ENCODE measurements at places on chromosomes 4 and X.

DNA sequence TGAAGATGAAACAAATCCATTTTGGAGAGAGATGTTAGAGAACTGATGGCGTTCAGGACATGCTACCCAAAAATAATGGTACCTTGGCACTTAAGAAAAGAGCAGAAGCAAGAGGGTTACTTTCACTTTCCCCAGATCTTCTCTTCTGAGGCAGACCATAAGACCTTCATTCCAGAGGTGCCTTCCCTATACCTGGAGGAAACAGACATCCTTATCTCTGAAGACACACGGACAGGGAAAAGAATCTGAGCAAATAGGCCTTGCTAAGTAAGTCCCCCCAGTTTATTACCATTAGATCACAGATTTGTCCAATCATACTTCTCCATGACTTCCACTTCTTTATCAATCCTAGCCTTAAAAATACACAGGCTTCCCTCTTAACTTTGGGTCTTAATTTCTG lies 2.0 kb upstream of the FGF2 start:
- H3K27me3 ChIP-seq = peaks cover 64% of the 10 kb centered on the region
- DNase-seq = no peak
- peaks cover 15% of the 10 kb centered on the region for H3K4me1 ChIP-seq
- H3K27ac ChIP-seq = no peak overlapping the region
- H3K36me3 ChIP-seq = no peaks in the 10 kb centered on the region

- H3K36me3 ChIP-seq = no peaks in the 10 kb centered on the region
- no peak overlapping the region for H3K4me3 ChIP-seq
- no peaks in the 10 kb centered on the region for H3K4me1 ChIP-seq
- H3K27ac ChIP-seq = no peak overlapping the region
- H3K27me3 ChIP-seq = no peaks in the 10 kb centered on the region
Observed at GRCh38 chr4:159010100-159010499, 92.8 kb upstream of the RAPGEF2 start.

DNA sequence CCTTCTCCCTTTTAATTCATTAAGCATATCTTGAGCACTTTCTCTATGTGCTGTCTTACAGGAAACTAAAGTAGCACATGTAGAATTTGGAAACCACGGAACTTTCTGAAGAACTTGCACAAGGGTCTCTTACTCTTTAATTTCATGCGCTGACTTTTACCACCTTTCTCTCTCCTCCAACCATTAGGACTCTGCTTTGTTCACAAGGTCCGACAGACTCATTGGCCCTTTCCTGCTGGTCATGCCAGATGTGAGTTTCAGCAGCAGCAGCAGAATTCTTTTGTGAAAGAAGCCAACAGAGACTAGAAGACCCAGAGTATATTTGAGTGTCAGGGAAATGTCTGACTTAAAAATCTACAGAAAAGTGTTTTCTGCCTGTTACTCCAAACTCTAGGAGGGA lies 207.1 kb downstream of the GUCY2F start:
- H3K4me1 ChIP-seq = no peaks in the 10 kb centered on the region
- no peaks in the 10 kb centered on the region for H3K27me3 ChIP-seq
- no peak overlapping the region for H3K4me3 ChIP-seq
- no peaks in the 10 kb centered on the region for H3K36me3 ChIP-seq
- no peak overlapping the region for H3K27ac ChIP-seq

- H3K36me3 ChIP-seq = no peaks in the 10 kb centered on the region
- H3K27me3 ChIP-seq = no peaks in the 10 kb centered on the region
- DNase-seq = no peak
- no peaks in the 10 kb centered on the region for H3K4me1 ChIP-seq
- no peak overlapping the region for H3K27ac ChIP-seq
- H3K4me3 ChIP-seq = no peak overlapping the region
Observed at GRCh38 chrX:17923546-17923945, 62.4 kb upstream of the RAI2 start.

DNA sequence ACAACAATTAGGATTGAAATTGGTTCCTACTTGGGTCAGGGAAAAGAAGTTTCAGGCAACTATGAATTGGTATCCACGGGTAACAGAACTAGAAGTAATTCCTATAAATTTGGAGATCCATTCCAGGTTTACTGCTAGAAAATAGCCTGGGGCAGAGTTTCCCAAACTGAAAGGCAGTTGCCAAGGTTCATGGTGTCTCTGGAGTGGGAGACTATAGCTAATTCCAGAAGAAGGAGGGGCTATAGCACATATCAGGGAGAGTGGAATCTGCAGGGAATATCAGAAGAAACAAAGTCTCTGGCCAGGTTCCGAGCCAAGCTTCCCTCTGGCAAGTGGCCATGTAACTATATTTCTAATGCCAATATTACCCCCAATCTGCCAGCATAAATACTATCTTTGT lies 166.3 kb downstream of the GALNTL6 start:
- H3K4me1 ChIP-seq = no peaks in the 10 kb centered on the region
- H3K27ac ChIP-seq = no peak overlapping the region
- H3K27me3 ChIP-seq = no peaks in the 10 kb centered on the region
- H3K36me3 ChIP-seq = no peaks in the 10 kb centered on the region
- H3K4me3 ChIP-seq = no peak overlapping the region

- no peaks in the 10 kb centered on the region for H3K36me3 ChIP-seq
- H3K4me1 ChIP-seq = peaks cover 3% of the 10 kb centered on the region
- H3K27ac ChIP-seq = no peak overlapping the region
- no peak for DNase-seq
Observed at GRCh38 chr4:153939570-153939969, 150.7 kb upstream of the SFRP2 start.

DNA sequence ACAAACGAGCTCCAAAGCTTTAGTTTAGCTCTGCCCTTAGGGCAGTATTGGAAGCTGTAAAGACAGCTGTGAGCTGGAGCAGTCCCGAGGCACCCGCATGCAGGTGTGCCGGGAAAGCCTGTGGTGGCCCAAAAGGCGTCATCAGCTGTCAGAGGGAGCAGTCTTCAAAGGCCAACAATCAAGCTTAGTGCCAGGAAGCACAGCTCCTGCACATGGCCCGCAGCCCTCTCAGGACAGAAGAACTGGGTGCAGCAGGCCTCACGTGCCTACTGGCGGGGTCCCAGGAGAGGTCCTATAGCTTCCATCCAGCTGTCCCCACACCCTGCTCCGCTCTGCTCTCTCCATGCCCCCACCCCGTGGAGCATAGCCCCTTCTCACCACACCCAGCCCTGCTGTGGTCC lies 92.2 kb upstream of the TRIM2 start:
- no peak overlapping the region for H3K27ac ChIP-seq
- H3K4me1 ChIP-seq = peaks cover 9% of the 10 kb centered on the region
- H3K4me3 ChIP-seq = no peak overlapping the region
- H3K36me3 ChIP-seq = no peaks in the 10 kb centered on the region
- H3K27me3 ChIP-seq = peaks cover 22% of the 10 kb centered on the region

DNA sequence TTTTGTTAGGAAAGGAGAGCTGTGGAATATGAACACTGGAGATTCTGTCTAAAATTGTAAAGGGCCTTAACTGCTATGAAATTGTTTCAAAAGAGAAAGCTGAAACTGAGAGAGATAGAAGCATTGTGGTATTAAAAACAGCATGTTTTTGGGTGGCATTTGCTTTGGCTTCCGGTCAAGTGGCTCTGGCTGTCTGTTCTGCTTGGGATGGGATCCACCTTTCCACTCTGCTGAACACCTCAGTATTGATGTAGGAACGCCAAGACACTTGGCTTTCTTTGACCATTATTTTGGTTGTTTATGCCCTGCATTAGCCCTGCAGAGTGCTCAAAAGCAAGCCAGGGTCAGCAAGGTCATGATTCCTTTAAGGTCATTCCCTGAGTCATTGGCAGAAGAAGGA lies 199.7 kb downstream of the SLC4A4 start:
- no peak overlapping the region for H3K4me3 ChIP-seq
- no peaks in the 10 kb centered on the region for H3K36me3 ChIP-seq
- DNase-seq = no peak
- no peaks in the 10 kb centered on the region for H3K4me1 ChIP-seq
- no peak overlapping the region for H3K27ac ChIP-seq

DNA sequence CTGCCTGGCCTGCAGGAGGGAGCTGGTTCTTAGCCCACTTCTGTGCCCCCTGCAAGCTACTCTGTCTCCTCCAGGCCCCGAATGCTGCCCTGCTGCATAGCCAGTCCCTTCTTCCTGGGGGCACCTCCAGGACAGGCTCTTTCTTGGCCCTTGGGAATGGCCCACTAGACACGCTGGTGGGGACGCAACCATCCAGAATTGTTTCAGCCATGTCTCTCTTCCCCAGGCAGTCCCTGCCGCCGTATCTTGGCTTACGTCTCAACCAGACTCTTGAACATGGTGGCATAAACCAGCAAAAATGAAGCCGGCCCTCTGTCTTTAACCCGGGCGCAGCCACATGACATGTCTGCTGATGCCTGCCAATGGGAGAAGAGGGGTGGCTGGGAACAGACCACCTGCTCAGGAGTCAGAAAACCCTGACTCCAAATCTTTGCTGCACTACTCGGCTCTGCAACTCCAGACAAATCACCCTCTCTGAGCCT lies 9.0 kb downstream of the LRPAP1 start:
- H3K27ac ChIP-seq = no peak overlapping the region
- H3K36me3 ChIP-seq = peaks cover 13% of the 10 kb centered on the region
- H3K4me3 ChIP-seq = no peak overlapping the region
- DNase-seq = no peak
- no peaks in the 10 kb centered on the region for H3K27me3 ChIP-seq
- no peaks in the 10 kb centered on the region for H3K4me1 ChIP-seq

DNA sequence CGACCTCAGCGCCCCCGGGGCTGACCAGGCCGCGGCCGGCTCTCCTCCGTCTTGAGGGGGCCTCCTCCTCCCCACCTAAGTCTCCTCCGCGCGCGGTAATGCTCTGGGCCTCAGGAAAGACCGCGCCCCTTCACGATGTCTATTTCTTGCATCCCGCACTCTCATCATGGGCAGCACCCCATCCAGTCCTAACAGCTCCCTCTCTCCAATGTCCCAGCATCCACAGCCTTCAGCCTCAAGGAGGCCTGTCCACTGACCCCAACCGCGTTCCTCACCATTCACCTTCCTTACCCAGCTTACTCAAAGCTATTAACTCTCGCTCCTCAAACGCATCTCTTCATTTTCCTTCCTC lies 77.5 kb downstream of the MAGED4 start:
- DNase-seq = no peak
- H3K4me3 ChIP-seq = peak overlapping the region; percentile 90

DNA sequence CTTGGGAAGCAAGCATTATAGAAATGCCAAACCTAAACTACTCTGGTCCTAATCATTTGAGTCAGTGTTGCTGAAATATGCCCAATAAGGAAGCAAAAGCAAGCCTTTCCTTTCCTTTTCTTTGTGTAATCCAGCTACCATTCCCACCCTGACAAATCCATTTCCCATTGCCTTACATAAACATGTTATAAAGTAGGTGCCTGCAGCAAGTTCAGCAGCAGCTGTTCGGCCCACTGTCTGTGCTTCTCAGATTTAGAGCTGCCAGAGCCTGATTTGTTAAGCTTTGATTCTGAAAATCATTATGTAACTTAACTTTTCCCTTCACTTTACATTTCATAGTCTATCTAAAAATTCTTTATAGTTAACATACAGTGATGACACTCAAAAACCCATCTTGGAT lies 148.6 kb downstream of the EPHA5 start:
- no peaks in the 10 kb centered on the region for H3K27me3 ChIP-seq
- H3K36me3 ChIP-seq = no peaks in the 10 kb centered on the region
- H3K4me1 ChIP-seq = no peaks in the 10 kb centered on the region

DNA sequence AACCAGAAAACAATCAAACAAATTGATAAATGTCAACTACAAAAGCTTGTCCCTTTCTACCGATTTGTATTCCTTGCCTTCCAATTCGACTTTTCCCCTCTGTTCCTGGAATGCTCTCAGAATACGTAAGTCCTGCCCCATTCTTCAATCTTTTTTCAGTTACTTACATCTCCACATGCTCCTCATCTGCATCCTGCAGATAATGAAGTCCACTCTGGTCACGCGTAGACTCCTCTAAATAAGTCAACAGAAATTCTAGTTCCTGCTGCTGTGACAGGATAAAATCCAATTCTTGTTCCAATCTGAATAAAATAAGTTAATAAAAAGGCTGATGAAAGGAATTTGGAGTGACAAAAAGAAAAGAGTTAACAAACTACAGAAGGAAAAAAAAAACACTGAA lies 34.4 kb upstream of the RBM41 start:
- no peaks in the 10 kb centered on the region for H3K27me3 ChIP-seq
- DNase-seq = no peak
- no peaks in the 10 kb centered on the region for H3K36me3 ChIP-seq
- H3K4me1 ChIP-seq = peaks cover 8% of the 10 kb centered on the region

GRCh38 chr4:79856196-79856595 lies 216.8 kb downstream of the ANTXR2 start:
- H3K27me3 ChIP-seq = no peaks in the 10 kb centered on the region
- no peaks in the 10 kb centered on the region for H3K36me3 ChIP-seq
- H3K4me3 ChIP-seq = no peak overlapping the region

DNA sequence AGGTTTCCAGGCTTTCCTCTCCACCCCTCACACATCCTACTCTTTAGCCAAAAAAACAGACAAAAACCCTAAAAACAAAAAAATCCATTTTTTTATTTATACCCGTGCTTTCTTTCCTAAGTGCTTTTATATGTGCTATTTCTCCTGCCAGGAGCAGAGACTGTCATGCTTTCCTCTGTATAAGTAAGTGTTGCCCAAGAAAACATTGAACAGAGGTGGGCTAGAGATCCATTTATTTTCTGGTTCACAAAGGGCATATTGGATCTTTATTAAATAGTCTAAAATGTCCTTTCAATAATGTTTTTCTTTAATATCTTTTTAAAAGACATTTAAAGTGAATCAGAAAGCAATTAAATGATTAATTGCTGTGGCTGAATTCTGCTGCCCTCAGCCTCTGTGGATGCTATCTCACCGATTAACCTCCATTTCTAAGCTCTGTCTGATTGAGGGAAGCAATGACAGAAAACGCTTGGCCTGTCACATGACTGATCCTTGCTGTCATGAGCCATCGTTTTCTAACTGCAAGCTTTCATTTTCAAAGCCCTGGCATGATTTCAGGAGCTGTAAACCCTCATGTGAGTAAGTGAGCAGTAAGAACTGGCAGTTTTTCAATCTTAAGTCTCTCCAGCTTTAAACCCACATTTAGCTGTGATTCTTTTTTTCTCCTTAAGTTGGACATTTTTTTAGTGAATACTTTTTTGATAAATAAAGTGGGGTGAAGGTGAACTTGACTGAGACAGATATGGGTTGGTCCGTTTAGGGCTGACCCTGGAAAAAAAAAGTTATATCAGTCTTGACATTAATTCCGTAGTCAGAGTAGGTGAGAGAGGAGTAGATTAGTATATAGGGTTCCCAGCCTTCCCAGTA lies 180.7 kb upstream of the PGRMC2 start:
- no peaks in the 10 kb centered on the region for H3K36me3 ChIP-seq
- no peaks in the 10 kb centered on the region for H3K4me1 ChIP-seq
- peaks cover 1% of the 10 kb centered on the region for H3K27me3 ChIP-seq
- DNase-seq = no peak

- no peak overlapping the region for H3K4me3 ChIP-seq
Observed at GRCh38 chr4:81723019-81723884, 251.5 kb upstream of the RASGEF1B start.

DNA sequence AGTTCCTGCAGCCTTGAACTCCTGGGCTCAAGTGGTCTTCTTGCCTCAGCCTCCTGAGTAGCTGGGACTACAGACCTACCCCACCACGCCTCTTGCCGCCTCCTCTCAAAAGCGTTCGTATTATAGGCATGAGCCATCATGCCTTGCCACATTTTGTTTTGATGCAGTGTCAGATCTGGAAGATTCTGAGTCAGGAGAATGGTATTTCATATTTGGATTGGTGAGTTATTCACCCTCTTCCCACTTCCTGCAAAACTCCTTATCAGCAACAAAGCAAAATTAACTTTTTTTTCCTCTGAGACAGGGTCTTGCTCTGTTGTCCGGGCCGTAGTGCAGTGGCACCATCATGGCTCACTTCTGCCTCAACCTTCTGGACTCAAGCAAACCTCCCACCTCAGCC lies 29.6 kb downstream of the REST start:
- H3K4me1 ChIP-seq = peaks cover 6% of the 10 kb centered on the region
- H3K4me3 ChIP-seq = no peak overlapping the region
- H3K27ac ChIP-seq = no peak overlapping the region
- no peak for DNase-seq

Measured in T-helper 2 cell treated with Interferon-gamma antibody and Interleukin-4, amounts not matched to agents 5 μg/mL and 100 μg/mL, for 36 hours (primary cell).